AG04449 (cell line): ENCODE measurements at places on chromosomes 13 and 19.

- no peak for DNase-seq
These were observed 25.3 kb downstream of the PEPD start for GRCh38 chr19:33496038-33496895.

- no peak for DNase-seq
These were observed 31.4 kb upstream of the GJB6 start for GRCh38 chr13:20263393-20264044.

DNA sequence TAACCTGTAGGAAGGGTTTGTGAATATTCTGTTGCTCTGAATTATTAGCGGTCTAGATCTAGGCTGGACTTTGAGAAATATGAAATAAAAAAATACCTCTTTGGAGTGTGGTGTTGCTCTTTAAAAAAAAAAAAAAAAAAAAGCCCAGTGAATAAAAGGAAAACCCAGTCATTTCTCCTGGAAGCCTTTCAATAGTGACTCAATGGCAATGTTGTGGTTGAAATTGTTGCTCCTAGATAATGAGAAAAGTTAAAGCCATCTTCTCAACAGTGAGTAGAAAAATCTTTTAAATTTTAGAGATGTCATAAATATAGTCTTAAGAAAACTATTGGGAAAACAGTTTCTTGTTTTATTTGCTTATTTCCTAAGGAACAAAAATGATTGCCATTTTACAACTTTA lies 135.3 kb downstream of the RFC3 start:
- DNase-seq = peak; percentile 17

GRCh38 chr13:95485045-95485517 lies 67.4 kb upstream of the CLDN10 start:
- no peak for DNase-seq

DNA sequence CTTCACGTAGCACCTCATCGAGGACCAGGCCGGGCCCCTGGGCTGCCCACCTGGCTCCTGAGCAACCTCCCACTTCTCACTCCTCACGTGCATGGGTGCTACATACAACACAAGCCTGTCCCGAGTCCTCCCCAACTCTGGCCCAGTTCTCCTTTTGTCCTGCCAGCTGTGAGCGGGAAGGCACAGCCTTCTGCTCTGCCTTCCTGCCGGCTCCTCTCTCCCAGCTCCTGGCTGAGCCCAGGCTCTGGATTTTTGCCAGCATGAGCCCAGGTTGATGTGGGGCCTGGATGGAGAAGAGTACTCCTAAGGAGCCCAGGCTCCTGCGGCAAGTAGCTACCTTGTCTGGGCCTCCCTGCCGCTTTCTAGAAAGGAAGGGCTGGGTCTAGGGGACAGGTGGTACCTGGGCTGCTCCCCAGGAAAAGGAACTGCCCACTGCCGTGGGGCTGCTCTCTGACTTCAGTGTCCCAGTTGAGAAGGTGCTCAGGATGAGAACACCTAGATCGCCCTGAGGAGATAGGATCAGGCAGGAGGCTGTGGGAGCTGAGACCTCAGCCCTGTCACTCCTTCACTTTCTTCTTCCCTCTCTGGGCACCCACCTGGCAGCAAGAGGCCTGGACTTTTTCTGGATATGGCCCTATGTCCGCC lies 23.6 kb downstream of the LYL1 start:
- no peak for DNase-seq
